Neuronal stem cell (in vitro differentiated cells): ENCODE measurements at places on chromosomes 1 and 21.

- DNase-seq = no peak
Observed at GRCh38 chr1:47524272-47524671, 86.4 kb downstream of the FOXD2 start.

GRCh38 chr21:32612075-32612998 lies at the start of gene CFAP298:
CFAP298 (minus strand) TSS chr21:32612377; CDS start chr21:32612243, 134 bp downstream.
- DNase-seq = peak; percentile 78

- no peak for DNase-seq
Observed at GRCh38 chr1:111497592-111497991, 5.8 kb downstream of the ADORA3 start.

DNA sequence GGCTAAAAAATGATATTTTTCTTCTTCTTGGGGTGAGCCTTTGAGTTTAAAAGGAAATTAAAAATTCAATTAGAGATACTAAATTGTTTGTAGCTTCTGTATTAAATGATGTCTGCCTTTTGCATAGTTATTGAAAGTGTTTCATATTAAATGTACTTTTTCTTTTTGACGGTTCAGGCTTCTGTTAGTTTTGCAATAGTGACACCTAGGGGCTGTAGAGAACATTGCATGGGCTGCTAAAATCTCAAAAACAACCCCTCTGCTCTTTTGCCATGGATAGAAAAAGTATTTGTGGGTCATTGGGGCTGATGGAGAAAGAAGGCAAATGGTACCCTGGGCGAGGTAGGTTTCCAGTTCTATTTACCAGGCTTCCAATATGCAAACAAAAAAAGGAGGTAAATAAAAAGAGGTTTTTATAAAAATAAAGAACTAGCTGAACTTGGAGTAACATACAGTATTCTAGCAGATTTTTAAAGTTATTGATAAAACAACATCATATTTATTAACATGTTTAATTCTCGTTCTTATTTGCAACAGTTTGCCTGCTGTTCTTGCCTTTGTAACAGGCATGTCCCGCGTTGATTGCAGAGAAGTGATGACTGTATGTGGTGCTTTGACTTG lies 115.4 kb upstream of the HOOK1 start:
- no peak for DNase-seq

DNA sequence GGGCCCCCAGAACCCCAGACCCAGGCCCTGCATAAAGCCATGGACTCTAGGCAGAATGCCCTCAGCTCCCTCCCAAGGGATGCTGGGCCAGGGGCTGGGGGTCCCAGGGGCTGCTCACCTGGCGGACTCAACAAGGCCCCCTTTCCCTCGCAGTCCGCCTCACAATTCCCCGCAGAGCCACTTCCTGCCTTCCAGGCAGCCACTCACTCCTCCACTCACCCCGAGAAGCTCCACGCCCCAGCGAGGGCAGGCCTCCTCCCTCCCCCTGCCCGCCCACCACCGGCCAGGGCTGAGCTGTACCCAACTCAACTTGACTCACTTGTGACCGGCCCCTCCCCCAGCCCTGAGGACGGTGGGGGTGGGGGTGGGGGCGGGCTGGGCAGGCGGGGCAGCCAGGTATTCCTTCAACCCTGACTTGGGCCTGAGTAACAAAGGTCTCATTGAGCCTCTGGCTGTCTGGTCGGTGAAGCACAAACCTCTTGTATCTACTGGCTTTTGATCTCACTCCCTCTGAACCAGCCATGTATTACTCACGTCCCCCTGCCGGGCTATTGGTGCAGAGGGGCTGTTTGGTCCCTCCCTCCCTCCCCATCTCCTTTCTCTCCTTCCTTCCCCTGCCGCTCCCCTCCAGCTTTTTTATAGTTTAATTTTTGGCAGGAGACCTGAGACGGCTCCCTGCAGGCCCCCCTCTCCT lies 5.9 kb downstream of the BLACAT1 start:
- no peak for DNase-seq

- DNase-seq = no peak
Observed at GRCh38 chr1:158969855-158970254, 38.5 kb downstream of the PYHIN1 start.

DNA sequence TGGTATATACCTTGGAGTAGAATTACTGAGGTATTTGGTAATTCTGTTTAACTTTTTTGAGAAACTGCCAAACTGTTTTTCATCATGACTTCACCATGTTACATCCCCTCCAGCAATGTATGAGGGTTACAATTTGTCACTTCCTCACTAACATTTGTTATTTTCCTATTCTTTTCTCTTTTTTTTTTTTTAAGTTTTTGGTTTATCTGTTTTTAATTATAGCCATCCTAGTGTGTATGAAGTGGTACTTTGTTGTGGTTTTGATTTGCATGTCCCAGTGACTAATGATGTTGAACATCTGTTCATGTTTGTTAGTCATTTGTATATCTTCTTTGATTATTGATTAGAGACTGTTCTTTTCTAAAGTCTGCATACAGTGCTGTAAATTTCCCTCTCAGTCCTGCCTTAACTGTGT lies 147.3 kb downstream of the HS2ST1 start:
- no peak for DNase-seq

DNA sequence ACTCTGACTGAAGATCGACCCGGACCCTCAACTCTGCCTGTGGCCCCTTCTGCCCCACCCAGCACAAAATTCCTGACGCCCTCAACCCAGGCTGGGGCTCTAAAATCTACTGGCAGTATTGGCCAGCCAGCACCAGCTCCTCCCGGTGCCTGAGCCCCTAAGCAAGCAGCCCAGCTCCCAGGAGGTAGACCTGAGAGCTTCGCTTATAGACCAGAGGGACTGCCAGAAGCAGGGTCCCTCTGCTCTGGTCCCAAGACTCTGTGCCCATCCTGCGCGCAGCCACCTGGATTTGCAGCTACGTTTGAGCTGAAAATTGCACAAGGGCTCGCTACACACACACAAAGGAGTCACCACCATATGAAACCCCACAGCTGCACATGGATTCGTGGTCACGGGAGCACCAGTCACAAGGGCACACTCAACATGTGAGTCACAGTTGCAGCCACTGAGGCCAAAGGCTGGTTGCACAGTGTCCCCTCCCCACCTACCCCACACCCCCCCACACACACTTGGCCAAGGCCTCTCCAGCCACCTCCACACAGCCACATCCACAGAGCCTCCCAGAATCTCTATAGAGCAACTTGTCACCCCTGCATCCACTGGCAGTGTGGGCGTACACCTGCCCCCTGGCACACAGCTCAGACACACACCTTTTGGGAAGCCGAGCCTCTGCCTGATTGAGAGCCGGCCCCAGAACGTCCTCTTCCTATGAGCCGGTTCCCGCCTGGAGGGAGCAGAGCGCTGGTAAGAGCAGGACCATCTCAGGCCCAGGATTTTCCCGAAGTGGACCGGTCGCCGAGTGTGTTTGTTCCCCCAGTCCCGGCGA lies 1.1 kb upstream of the DMBX1 start:
- DNase-seq = no peak

- DNase-seq = peak; percentile 20
Observed at GRCh38 chr1:115642168-115643072, 650 bp downstream of the VANGL1 start.

GRCh38 chr1:228094432-228095016 lies 8.6 kb downstream of the C1orf35 start:
- no peak for DNase-seq

DNA sequence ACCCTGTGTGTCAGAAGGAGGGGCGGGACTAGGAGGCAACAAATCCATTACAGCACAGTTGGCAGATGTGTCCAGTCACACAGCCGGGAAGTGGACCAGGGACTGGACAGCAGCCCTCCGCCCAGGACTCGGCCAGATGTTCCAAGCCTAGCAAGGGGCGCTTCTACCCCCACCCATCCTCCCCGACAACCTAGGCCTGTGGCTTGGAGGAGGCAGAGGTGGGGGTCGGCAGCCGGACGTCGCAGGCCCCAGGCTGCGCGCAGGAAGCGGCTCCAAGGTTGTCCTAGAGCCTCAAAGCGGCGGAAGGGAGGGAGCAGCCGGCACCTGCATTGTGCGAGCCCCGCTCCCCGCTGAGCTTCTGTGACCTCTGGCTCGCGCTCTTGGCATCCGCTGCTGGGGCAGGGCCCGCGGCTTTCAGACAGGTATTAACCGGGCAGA lies 20.6 kb upstream of the MYCL start:
- peak; percentile 75 for DNase-seq
